ENCODE measurements at places on chromosomes 3 and 15. TPM values are rescaled to one million over a fixed set of nuclear protein-coding genes. Genes with fewer than 3 reads are reported as not detected.

EXD1 gene
- total RNA-seq, result not detected

RASGRP1 gene
- 6.2 TPM for total RNA-seq

- no peaks in the 10 kb centered on the region for H3K4me1 ChIP-seq
- H3K27me3 ChIP-seq, result no peaks in the 10 kb centered on the region
- no peaks in the 10 kb centered on the region for H3K36me3 ChIP-seq
- H3K27ac ChIP-seq, result no peak overlapping the region
These were observed 1126.0 kb downstream of the ROBO2 start for GRCh38 chr3:78165876-78166275.

DNA sequence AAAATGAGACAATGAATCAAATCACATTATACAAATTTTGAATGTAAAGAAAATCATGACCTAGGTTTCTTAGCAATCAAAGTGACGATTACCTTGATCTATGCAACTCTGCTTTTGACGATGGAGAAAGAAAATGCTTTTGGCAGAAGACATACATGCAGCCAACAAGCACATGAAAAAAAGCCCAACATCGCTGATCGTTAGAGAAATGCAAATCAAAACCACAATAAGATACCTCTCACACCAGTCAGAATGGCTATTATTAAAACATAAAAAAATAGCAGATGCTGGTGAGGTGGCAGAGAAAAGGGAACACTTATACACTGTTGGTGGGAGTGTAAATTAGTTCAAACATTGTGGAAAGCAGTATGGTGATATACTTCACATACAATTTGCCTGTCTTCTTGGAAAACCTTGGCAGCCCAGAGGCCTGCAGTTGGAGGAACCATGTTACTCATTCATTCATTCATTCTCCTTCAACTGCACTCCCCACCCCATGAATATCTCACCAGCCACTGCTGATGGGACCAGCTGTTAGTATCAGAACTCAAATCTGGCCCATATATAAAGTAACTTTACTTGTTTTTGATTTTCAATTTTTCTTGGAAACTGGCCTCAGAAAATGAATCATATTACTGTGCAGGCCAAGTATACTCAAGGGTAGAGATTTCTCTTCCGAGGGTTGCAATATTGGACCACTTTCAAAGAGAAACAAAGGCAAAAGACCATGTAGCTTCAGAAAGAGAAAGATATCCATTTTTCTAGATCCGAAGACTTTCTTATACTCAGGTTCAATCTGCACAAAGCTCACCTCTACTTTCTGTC lies 358.6 kb upstream of the ARHGEF26 start:
- no peak for DNase-seq
- H3K27ac ChIP-seq, result no peak overlapping the region
- no peaks in the 10 kb centered on the region for H3K27me3 ChIP-seq
- no peak overlapping the region for H3K4me3 ChIP-seq

DNA sequence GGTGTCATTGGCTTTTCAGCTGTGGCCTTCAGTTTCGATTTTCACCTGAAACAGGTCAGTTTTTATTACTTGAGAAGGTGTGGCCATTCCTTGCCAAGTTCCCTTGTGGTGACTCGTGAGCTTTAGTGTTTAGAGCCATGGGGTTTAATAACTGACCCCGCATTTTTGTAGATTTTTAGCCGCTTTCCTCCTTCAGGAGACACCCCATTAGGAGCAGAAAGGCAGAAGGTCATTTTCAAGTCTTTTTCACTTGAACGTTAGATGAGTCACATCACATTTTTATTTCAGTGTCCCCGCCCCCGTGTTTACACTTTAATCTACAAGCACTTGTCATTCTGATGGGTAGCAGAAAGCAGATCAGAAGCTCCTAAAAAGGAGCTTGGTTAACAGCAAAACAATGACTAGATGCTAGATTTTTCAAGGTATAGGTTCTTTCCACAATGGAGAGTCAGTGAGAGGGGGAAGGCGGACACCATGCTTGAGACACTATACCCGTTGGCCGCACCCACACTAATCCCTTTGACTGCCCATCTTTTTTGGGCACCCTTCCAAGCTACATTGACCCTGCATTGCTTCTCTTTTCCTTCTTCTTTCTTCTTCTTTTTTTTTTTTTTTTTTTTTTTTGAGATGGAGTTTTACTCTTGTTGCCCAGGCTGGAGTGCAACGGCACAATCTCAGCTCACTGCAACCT lies 132.7 kb downstream of the GHSR start:
- H3K27ac ChIP-seq, result peak overlapping the region; percentile 49
- H3K4me3 ChIP-seq, result no peak overlapping the region
- H3K36me3 ChIP-seq, result peaks cover 26% of the 10 kb centered on the region
- DNase-seq, result no peak

TGM5 gene
- not detected for total RNA-seq

DNA sequence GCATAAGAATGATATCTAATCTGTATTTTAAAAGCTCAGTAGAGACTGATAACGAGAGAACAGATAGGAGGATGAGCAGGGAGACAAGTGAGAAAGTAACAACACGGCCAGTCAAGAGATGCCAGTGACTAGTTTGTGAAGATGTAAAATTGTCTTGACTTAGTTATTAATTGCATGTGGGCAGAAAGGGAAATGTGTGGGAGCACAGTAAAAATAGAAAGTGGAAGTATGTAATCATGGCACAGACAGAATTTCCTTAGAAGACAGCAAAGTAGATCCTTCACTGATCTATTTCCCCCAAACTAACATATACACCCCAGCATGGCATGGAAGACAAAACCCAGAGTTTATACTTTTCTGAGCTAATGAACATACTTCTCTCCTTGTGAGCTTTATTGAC lies 344.5 kb downstream of the FGF12 start:
- H3K27me3 ChIP-seq, result no peaks in the 10 kb centered on the region
- no peak overlapping the region for H3K27ac ChIP-seq
- H3K4me3 ChIP-seq, result no peak overlapping the region
- DNase-seq, result no peak

DNA sequence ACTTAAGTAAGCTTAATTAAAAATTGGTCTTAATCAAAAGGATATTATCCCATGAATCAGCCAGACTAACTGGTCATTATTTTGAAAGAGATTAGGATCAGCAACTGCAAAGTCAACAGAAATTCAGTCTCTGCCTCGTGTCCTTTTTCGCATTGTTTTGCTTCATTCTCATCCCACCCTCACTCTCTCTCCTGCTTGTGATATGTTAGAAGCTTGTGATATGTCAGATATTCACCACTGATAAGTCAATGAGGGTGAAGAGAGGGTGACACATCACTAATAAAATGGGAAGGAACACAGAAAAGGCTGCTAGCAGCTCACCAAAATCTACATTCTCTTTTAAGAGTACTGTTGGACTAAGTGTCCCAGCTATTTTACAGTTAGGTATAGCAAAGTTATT lies 146.1 kb downstream of the SUCNR1 start:
- H3K4me3 ChIP-seq, result no peak overlapping the region
- H3K27ac ChIP-seq, result no peak overlapping the region
- H3K36me3 ChIP-seq, result no peaks in the 10 kb centered on the region
- no peaks in the 10 kb centered on the region for H3K4me1 ChIP-seq

Measured in upper lobe of left lung (tissue), 6 donors.